ENCODE measurements at places on chromosomes 5 and 9.

GRCh38 chr5:38452201-38452600 lies 104.2 kb downstream of the LIFR start:
- no peak for DNase-seq

DNA sequence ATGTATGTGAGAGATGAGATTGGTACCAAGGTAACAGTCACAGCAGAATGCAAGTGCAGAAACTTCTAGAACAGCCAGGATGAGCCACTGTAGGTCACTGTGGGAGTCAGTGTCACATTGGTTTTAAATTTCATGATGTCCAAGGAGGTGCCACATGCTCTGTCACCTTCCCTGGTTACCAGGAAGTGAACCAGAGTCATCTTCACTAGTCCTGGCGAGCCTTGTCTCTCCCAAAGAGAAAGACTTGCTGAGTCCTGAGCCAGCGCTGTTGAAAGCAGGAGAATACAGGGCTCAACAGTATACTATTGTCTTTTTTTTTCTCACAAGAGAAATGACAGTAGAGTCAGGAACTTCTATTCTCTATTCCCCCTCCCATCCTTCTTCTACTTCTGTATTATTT lies 615.5 kb downstream of the RAB3C start:
- no peak for DNase-seq

GRCh38 chr9:15136646-15137045 lies 170.4 kb downstream of the TTC39B start:
- DNase-seq: no peak

GRCh38 chr5:160398806-160399205 lies 1.0 kb downstream of the FAM200C start:
- no peak for DNase-seq

DNA sequence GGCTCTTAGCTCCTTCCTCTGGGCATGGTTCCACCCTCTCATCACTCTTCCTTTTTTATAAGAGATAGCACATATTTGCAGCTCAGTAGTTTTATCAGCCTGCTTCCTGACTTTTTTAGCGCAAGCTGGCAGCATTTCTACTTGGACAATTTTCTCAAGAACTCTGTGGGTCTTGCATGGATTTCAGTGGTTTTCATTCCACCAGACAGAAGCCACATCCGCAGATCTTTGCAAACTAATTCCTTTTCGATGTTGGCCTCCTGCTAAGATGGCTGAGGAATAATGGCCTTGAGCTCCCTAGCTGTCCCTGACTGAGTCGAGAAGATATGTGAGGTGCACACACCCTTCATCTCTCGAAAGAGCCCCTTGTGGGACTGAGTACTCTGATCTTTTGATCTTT lies 49.5 kb downstream of the GALNT12 start:
- DNase-seq: no peak

DNA sequence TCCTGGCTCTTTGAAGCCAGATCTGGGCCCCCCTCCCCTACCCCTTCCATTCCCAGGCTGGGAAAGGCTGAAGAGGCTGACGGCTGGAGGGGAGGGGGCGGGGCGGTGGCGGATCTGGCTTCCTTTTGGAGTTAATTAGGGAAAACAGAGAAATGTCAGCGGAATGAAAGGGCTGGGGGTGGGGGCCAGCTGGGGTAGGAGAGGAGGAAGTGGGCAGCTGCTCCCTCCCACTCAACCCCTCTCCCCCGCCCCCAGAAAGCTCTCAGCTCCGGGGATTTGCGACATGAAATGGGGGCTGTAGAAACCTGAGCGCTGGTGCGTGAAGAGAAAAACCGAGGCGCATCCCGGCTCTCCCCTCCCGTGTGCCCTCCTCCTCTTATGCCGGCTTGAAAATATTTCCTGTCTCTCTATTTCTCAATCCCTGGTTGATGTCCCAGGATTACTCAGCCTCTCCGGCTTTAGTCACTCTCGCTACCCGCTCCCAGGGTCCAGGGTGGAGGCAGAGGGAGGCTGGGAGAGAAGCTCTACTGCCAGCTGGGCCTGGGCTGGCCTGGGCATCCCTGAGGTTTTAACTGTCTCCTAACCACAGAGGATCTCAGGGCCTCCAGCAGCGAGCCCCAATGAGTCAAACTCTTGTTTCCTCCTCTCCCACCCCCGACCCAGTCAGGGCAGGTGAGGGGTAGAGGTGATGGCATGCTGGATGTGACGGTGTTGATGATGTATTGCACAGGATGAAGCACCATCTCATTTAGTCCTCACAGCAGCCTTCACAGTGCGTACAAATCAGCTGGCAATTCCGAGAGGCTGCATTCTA lies 20.1 kb downstream of the PCDHGC5 start:
- no peak for DNase-seq

GRCh38 chr9:80791836-80792235 lies 897.5 kb downstream of the TLE1 start:
- DNase-seq: no peak

GRCh38 chr9:133235549-133236222 lies 26.6 kb upstream of the OBP2B start:
- no peak for DNase-seq

GRCh38 chr9:104256696-104257062 lies 162.6 kb downstream of the SMC2 start:
- no peak for DNase-seq

DNA sequence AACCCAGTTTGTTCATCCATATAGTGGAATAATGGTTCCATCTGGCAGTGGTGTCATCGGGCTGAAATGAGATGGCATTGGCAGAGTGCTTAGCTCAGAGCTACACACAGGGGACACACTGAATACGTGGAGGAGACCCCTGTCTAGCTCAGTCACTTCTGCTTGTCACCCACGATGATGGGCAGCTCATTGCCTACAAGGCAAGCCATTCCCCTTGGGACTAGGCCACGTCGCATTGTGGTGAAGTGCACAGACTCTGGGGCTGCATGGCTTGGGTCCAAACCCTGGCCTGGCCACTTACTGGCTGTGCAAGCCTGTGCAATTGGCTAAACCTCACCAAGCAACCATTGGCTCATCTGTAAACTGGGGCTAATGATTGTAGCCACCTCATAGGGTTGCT lies 3.2 kb upstream of the FBP1 start:
- DNase-seq: no peak

GRCh38 chr5:40410964-40411635 lies 268.6 kb upstream of the PTGER4 start:
- DNase-seq: no peak

GRCh38 chr5:435961-436640 lies 6.9 kb upstream of the EXOC3 start:
- no peak for DNase-seq

- no peak for DNase-seq
Measured at GRCh38 chr9:87497604-87498045, at the start of gene DAPK1. TSS of gene DAPK1 (plus strand) at chr9:87497867. CDS start at chr9:87499078, 1,211 bp downstream.

GRCh38 chr9:27933210-27934025 lies 360.1 kb upstream of the C9orf72 start:
- no peak for DNase-seq

DNA sequence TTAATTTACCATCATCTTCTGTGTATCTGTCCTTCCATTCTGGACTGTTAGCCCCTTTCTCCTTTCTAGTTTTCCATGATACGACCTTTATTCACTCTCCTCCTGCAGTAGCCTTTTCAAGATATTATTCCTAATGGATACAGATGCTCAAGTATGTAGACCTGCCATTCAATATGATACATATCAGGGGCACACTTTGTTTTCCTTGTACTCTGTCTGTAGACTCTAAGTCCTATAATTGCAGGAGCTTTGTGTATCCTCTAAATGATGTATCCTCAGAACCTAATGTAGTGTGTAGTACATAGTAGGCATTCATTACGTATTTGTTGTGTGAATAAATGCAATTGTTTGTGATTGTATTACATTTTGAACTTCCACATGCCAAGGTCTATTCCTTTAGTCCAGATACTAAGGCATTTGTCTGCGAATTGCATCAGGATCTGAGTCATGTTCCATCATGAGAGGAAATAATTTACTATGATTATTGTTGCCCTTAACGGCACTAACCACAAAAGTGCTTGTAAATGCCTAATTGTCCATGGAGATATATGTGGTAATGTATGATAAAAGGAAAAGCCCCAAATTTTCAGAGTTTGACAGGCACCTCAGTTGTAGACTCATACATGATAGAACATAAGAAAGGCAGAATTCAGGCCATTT lies 57.1 kb upstream of the IZUMO3 start:
- no peak for DNase-seq

- no peak for DNase-seq
Measured at GRCh38 chr5:9423571-9423970, 122.3 kb downstream of the SEMA5A start.

DNA sequence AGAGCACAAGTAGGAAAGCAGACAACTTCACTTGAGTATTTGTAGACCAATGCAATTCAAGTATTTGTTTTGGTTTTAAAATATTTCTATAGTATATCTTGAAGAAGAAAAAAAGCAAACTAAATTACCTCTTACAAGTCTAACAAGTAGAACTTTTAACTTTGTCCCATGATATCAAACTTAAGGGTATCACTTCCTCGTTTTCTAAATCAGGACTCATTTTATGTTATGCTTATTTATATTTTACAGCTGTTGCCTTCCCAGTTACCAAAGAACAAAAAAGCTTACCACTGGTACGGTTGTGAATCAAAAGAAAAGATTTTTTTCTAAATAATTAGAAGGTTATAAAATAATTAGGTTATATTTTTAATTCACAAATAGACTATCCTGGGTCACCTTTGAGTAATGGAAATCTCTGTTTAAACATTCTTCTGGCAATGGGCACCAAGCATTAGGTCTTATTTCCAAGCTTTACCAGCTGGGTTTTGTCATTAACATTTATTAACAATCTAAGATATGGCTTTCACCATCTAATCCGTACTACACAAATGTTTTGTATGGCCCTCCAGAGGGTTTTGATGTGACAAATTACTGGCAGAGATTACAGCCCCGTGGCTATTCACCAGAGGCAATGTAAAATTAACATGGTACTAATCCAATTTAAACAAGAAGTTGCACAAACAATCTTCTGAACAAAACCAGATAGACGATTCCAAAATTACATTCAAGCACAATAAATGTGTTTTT lies 63.6 kb downstream of the CEP120 start:
- no peak for DNase-seq

- no peak for DNase-seq
Measured at GRCh38 chr5:10760921-10761184, 181 bp downstream of the DAP start.

- peak; percentile 39 for DNase-seq
Measured at GRCh38 chr5:40681363-40682153, 1.8 kb downstream of the PTGER4 start.

DNA sequence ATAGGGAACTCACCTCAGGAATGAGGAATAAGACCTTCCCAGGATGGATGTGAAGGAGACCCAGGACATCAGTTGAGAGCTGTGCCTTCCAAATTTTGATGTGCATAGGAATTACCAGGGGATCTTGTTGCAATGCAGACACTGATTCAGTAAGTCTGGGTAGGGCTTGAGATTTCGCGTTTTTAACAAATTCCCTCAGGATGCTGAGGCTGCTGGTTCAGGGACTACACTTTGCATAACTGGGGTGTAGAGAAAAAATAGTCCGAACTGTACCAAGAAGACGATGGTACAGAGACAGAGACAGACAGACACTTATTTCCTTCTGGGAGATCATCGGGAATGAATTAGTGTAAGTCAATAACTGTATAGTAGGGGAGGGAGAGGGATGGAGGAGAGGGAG lies 82.3 kb upstream of the FREM1 start:
- no peak for DNase-seq
